NCI-H1436 treated with DMSO at 0.1 percent for 48 hours (cell line): ENCODE measurements at places on chromosomes 12 and 14.

DNA sequence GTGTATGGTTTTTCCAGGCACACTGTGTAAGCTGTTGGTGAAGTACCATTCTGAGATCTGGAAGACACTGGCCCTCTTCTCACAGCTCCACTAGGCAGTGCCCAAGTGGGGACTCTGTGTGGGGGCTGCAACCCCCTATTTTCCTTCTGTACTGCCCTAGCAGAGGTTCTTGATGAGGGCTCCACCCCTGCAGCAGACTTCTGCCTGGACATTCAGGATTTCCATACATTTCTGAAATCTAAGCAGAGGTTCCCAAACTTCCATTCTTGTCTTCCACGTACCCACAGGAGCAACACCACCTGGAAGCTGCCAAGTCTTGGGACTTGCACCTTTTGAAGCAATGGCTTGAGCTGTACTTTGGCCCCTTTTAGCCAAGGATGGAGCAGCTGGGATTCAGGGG, 85.2 kb upstream of the PRMT8 start:
- no peak for DNase-seq

DNA sequence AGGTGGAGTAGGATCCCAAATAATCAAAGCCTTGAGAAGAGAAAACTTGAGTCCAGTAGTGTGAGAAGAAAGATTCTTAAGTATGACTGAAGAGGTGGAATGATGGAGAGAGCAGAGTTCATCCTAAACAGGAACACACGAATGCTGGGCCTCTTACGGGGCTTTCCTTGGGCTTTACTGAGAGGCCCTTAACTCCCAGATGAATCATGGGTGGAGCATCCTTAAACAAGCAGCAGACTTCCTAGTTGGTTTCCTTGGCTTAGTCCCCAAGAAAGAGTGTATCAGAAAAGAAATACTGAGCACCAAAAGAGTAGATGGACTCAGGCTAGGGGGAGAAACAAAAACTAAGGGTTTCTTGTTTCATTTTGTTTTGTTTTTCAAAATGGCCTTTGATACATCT, 132.5 kb downstream of the GPR135 start:
- no peak for DNase-seq

DNA sequence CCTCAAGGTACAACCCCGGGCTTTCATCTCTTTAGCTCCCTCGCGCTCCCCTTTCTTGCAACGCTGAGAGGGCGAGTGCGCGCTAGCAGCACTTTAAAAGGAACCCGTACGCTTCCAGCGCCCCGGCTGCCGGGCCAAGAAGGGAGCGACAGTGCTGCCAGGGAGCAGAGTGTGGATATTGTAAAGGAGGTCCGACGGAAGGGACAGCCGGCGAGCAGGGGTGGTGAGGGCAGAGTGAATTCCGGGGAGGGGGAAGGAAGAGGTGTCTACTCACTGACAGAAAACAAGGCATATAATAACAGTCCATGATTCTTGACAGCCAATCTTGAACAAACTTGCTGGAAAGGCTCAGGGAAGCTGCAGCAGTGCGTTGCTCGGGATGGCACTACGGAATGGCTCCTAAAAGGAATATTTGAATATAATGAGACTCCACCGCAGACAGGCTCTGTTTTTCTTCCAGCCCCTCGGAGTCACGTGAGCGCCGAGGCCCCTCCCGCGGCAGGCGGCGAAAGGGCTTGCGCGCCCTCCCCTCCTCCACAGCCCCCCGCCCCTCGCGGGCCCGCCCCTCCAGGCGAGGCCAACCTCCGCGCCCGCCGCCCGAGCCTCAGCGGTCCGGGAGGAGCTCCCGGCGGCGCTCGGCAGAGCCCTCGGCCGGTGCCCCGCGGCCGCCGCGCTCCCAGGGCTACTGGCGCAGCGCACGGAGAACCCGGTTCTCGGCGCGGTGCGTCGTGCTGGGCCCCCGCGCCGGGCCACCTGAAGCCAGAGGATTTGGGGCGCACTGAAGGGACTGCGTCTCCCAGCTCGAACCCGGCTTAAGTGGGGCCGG, 3.4 kb downstream of the BMP4 start:
- no peak for DNase-seq

DNA sequence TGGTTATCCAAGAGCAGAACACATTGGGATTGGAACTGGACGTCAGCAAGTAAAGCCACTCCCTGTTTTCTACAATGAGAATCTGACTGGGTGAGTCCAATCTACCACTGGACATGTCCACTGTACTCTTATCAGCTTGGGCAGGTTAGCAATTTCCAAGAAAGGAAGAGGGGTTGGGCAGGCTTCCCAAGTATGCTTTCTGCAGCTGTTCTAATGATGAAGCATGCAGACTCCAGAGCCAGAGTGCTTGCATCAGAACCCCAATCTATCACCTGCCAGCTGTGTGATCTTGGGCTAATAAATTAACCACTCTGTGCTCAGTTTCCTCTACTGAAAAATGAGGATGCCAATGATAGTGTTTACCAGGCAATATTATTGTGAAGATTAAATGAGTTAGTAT, 92.0 kb downstream of the EMP1 start:
- DNase-seq, result no peak

GRCh38 chr14:89990218-89990617, 34.5 kb downstream of the TDP1 start:
- DNase-seq, result no peak

DNA sequence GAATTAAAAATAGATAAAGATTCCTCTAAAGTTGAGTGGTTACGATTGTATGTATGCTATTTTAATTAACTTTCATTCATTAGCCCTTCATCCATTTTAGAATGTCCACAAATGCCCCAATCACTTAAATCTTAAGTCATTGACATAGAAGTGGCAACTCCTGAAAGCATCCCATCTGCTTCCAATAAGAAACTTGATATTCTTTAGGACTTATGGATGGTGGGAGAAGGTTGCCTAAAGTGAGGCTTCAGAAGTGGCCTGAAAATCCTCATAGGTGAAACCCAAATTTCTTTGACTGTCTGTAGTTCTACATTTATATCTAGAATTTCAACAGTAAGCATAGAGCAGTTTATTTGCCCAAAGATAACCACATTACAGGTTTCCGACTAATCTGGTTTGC, 161.7 kb upstream of the HMGA2 start:
- no peak for DNase-seq

GRCh38 chr12:128316078-128316477, 49.1 kb downstream of the TMEM132C start:
- DNase-seq, result no peak

- no peak for DNase-seq
Observed at GRCh38 chr14:70646705-70647104, 5.0 kb downstream of the TTC9 start.
